Epithelial cell of alveolus of lung (primary cell): ENCODE measurements at places on chromosomes 7 and 10. TPM values are rescaled to one million over a fixed set of nuclear protein-coding genes. Genes with fewer than 3 reads are reported as not detected.

The TIMM23B gene
- total RNA-seq, result 8.5 and 12.3 TPM in 2 replicates

The ICA1 gene
- total RNA-seq, result 1.5 and 3.1 TPM in 2 replicates

The PAX4 gene
- not detected in 2 replicates for total RNA-seq

The TEX47 gene
- total RNA-seq, result not detected in 2 replicates
